GM18507 (cell line): ENCODE measurements at places on chromosomes 5 and 9.

DNA sequence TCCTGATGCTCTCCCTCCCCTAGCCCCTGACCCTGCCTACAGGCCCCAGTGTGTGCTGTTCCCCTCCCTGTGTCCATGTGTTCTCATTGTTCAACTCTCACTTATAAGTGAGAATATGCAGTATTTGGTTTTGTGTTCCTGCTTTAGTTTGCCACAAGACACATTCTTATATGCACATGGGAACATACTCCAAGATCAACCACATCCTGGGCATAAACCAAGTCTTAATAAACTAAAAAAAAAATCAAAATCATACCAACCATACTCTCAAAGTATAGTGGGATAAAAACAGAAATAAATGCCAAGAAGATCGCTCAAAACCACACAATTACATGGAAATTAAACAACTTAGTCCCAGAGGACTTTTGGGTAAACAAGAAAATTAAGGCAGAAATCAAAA is 11.2 kb upstream of the ZCCHC9 start:
- DNase-seq: no peak

- DNase-seq: no peak
Measured at GRCh38 chr5:169300468-169301385, at the start of gene SLIT3. Gene SLIT3, minus strand, starts transcription at chr5:169301139. Its CDS starts 430 bp downstream, at chr5:169300709.

- no peak for DNase-seq
Measured at GRCh38 chr5:10617103-10617502, 53.2 kb downstream of the ANKRD33B start.

DNA sequence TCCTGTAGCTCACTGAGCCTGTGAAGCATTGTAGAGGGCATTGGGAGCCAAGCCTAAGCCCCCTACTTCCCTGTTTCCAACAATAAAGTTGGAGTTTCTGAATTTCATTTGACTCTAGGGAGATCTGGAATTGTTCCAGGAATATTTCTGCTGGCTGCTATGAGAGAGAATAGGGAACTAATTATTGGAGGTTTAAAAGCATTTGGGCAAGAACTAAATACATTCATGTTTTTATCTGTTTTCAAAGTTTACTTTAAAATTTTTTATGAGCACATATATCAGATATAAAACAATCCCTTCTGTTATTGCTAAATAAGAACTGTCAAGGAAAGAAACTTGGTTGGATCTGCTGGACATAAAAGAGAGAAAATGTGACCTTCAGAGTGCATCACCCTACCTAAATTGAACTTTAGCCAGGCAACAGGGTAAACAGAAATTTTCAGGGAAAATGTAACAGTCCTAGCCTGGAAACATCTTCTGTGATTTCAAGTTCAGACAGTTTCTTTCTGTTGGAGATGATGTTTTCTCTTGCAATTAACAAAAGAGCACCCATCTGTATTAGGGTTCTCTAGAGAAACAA is 19.3 kb upstream of the LECT2 start:
- no peak for DNase-seq

GRCh38 chr9:80954521-80954920 is 734.8 kb downstream of the TLE1 start:
- DNase-seq: no peak

DNA sequence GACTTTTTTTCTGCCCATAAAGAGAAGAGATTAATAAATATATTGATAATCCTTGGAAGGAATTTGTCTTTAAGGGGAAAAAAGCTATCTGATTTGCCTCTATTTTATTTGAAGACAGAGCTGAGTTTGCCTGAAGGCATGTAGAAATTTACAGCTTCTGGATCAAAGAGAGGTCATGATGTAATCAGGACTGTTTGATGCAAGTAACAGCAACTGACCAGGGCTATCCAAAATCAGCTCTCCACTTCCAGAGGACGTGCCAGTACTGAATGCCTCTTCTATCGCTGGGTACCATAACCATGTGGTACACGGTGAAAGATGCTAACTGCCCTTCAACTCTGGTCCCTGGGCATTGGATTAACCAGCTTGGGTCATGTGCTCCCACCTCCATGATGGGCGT is 90.6 kb downstream of the ZFAND5 start:
- no peak for DNase-seq

- DNase-seq: no peak
Measured at GRCh38 chr9:13139641-13140171, 139.8 kb downstream of the MPDZ start.

DNA sequence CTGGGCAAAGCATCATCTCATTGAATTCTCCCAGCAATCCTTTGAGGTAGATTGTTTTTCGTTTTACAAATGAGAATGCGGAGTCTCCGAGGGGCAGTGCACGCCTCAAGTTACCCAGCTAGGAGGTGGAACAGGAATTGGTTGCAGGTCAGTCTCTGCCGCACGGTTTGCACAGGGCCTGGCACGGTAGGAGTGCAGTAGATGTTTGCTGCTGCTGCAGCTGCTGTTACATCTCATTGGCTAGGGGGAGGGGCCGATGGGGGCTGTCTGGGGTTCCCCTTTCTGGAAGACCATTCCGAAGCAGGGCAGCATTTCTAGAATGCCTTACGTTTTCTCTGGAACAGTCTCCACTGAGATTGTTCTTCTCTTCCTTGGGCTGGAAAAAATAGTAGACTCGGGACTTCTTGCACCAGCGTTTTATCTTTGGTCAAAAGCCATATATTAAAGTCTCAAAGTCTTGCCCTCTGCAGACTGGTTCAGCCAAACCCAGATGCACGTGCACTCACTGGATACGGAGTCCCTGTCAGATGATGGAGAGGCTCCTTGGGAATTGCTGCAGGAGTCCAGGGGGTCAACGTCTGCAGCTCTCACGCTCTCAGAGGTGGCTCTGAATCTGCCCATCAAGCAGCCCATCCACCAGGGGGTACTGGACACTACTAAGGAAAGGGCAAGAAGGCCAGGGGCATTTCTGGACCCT is 1.2 kb downstream of the USP20 start:
- no peak for DNase-seq

DNA sequence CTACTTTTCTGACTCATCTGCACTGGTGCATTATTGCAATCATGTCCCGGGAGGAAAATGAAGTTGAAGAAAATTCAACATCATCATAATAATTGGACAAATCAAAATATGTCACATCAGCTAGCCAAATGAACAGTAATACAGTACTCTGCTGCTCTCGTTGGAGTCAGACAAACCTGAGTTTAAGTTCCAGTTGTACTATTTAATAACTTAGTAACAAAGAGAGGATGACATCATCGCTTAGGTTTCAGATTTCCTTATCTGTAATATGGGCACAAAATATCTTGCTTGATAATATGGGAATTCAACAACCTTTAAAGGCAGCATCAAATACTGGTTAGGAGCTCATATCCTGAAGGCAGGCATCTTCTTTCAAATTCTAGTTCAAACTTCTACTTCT is 1248.9 kb upstream of the ACO1 start:
- DNase-seq: no peak

DNA sequence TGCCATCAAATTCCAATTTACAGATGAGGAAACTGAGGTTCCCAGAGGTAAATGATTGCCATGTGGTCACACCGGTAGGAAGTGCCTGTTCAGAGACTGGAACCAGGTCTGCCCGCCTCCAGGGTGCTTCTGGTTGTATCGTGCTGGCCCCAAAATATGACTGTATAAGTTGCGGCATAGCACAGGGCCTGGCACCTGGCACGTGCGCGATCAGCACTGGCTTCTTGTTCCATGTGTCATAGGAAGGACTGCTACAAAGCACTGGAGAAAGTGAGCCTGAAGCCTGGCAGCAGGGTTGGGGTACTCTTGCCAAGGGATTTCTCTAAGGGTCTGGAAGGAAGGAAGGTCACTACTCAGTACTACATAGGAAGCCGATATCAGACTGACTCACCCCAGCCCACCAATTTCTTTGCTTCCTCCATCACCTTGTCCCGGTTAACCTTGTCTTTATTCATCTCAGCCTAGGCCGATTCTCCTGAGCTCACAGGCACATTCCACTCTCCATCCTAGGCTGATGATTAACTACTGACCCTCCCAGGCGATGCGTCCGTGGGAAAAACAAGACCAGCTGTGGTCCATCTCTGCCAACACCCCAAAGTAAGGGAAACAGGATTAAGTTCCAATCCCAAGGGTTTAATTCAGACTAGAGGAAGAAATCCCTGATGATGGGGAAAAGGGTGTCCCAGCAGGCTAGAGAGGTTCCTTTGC is 1.8 kb downstream of the HRH2 start:
- no peak for DNase-seq

DNA sequence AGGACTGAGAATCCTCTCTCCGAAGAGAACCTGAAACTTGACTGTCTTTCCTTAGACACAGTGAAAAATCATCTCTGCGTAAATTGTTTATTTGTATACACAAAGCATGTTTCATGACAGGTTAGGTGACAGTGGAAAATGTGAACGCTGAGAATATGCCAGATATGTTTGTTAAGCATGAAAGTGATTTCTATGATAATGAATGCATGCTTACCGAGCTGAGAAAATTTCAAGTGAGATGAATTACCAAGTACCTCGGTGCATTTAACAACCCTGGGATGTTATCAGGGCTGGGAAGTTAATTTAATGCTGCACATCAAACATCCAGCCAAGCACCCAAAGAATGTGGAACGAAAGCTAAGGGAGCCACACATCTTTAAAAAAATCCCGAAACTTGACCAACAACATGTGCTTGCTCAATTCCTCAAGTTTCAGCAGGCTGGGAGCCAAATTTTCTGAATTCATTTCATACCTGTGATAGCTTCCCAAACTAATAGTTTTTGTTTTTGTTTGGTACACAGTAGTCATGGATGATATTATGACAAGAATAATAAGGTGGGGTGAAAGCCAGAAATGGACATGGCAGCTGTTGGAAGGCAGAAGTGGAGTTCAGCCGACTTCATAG is 336.9 kb downstream of the ARHGEF28 start:
- DNase-seq: no peak

DNA sequence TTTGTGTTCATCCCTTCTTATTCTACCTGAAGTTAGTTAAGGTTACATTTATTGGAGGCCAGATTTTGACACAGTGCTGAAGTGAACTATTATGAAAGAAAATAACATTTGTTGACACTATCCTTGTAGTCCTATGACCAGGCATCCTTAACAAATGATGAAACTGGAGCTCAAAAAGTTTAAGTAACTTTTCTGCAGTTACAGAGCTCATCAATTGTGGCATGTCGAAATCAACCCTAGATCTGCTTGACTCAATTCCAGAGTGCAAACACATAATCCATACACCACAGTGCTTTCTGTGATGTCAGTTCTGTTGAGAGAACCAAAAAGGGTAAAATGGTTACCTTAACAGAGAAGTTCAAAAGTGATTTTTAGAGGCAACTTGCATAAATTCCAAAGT is 28.6 kb downstream of the KCNN2 start:
- no peak for DNase-seq

DNA sequence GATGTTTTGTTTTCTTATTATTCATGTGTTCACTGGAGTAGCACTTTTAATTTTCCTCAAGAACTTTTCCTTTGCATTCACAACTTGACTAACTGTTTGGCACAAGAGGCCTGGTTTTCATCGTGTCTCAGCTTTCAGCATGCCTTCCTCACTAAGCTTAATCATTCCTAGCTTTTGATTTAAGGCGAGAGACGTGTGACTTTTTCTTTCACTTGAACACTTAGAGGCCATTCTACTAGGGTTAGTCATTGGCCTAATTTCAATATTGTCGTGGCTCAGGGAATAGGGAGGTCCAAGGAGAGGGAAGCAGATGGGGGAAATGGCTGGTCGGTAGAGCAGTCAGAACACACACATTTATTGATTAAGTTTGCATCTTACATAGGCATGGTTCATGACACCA is 94.0 kb downstream of the ZNF462 start:
- no peak for DNase-seq

DNA sequence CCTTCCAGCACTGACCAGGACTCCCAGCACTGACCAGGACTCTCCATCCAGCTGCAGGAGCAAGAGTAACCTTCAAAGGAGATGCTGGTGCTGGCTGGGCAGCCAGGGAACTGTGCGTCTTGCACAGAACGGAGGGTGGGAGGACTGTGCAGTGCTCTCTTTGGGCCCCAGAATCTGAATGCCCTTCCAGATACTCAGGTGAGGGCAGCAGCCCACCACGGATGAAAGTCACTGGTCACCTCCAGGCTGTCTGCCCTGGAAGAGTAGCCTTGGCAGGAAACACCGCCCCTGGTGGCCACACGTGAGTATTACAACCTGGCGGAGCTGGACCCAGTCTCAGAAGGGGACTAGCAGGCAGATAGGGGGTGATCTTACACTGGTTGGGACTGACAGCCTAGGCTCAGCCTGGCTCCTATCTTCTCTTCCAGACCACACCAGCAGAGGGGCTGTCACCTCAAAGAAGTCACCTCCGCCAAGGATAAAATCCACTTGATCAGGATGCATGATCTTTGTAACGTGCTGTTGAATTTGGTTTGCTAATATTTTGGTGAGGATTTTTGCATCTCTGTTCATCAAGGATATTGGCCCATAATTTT is 4.8 kb upstream of the SARDH start:
- peak; percentile 66 for DNase-seq

GRCh38 chr9:68585034-68585761 is 44.5 kb upstream of the TMEM252 start:
- no peak for DNase-seq

DNA sequence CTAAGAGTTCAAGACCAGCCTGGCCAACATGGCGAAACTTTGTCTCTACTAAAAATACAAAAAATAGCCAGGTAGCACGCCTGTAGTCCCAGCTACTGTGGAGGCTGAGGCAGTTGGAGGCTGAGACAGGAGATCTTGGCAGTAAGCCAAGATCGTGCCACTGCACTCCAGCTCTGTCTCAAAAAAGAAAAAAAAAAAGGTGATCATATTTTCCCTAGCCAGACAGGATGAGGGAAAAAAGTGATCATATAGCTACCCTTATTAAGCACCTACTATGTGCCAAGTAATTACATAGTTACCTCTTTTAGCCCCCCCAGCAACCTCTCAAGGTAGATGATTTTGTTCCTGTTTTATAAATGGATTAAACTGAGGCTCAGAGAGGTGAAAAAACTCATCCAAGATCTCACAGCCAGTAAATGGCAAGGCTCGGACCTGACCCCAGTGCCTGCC is 18.1 kb upstream of the RPL26L1 start:
- no peak for DNase-seq

DNA sequence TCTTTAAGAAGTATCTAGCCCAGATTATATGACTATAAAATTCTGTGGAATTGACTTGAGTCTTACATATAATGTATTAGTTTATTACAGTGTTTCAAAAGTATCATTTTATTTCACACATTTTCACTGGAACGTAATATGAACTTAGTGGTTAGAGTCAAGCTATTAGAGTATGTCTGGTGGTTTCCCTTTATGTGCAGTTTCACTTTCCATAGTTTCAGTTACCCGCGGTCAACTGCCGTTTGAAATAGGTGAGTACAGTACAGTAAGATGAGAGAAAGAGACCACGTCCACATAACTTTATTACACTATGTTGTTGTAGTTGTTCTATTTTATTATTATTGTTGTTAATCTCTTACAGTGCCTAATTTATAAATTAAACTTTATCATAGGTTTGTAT is 50.5 kb downstream of the COMMD10 start:
- peak; percentile 9 for DNase-seq

DNA sequence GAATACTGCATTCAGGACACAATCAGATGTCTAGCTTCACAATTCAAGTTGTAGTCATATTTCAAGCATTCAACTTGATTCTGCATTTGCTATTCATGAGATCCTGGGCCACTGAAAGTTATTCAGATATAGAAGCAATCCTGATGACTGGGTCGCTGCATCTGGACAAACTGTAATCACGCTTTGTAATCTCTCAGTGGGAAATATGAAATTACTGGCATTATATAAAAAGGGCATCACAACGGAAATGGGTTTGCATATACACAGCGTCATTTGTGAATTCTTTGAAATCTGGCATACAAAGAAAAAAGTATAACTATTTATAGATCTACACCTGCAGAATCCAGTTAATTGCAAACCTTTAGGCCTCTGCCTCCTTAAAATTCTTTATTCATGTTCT is 102.2 kb downstream of the PARP8 start:
- DNase-seq: no peak
